ENCODE measurements at places on chromosomes 3 and 15.

GRCh38 chr15:100889385-100890050, 9.9 kb downstream of the ALDH1A3 start:
- DNase-seq, result no peak

- DNase-seq, result no peak
These were observed 698.7 kb downstream of the NTRK3 start for GRCh38 chr15:87557881-87558280.

GRCh38 chr15:33860754-33861153, 107.5 kb upstream of the CHRM5 start:
- DNase-seq, result no peak

- DNase-seq, result peak; percentile 57
These were observed 17.2 kb downstream of the MYL3 start for GRCh38 chr3:46845860-46846623.

- no peak for DNase-seq
These were observed 38.4 kb downstream of the LIMD1 start for GRCh38 chr3:45632956-45633355.

GRCh38 chr15:72196409-72197040, 1.1 kb downstream of the GRAMD2A start:
- DNase-seq, result no peak

- no peak for DNase-seq
These were observed 18.9 kb downstream of the EFCAB12 start for GRCh38 chr3:129409541-129409940.

DNA sequence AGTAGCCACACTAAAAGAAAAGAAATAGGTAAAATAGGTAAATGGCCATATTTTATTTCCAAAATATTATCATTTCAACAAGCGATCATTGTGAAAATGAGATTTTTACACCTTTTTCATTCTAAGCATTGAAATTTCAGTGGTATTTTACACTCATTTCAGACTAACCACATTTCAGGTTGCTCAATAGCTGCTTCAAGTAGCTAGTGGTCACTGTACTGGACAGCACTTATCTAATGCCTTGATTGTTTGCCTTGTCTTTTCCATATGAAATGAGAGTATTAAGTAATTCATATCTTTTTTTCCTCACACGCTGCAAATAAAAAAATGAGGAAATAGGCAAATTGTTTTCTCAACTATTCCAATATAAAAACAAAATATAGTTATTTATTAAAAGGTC, 332.8 kb downstream of the NLGN1 start:
- DNase-seq, result no peak

- no peak for DNase-seq
These were observed 83.7 kb upstream of the ARHGEF3 start for GRCh38 chr3:56885453-56885852.

DNA sequence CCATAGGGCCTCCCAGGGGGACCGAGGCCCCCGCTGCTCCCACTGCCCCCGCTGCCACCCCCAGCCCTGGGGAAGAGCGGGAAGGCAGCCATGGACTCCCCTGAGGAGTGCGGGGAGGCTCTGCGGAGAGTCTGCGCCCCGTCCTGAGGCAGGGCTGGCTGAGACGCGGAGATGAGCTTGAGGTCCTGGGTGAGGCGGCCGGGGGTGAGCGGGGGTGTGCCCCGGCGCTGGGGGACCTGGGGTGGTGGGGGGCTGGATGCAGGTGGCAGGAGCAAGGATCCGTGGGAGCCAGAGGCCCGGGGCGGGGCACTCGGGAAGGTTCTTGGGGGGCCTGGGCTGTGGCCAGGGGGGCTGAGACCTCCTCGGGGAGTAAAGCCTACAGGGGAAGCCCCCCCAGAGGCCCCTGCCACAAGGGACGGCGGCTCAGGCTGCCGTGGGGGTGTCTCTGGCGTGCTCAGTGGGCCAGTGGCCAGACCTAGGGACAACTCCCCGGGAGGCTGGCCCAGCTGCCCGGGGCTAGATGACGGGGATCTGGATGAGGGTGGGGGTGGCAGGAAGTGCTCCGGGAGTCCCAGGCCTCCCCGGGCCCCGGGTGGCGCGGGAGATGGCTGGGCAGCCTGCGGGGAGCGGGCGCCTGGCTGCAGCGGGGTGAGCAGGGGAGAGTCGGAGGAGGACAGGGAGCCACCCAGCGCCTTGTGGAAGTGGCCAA, 45.9 kb downstream of the HCN4 start:
- no peak for DNase-seq

DNA sequence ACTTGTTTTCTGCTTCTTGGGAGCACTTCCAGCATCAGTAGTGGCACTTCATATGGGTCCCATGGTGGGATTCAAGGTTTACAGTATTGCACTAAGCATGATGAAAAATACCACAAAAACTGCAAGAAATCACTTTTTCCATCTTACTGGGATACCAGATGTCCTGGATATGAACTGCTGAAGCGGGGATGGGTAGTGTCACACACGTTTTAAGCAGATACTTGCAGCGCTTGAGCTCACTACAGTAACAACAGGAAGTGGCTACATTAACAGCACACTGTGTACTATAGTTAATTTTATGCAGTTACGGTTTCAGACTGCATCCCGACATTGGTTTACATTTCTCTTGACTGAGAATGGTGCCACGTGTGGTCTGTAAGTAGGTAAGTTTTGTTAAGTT, 3.5 kb upstream of the ISG20 start:
- no peak for DNase-seq

GRCh38 chr15:38401106-38401505, 52.8 kb upstream of the FAM98B start:
- no peak for DNase-seq

All from activated CD4-positive, alpha-beta T cell treated with anti-CD3 and anti-CD28 coated beads for 1 hour (primary cell).